ENCODE measurements at places on chromosomes 11 and 22. TPM values are rescaled to one million over a fixed set of nuclear protein-coding genes. Genes with fewer than 3 reads are reported as not detected.
A peak's percentile ranks its signal among the peaks of the same experiment; 100 is the strongest.

GRCh38 chr11:75655605-75656004, 13.2 kb downstream of the MAP6 start:
- H3K4me1 ChIP-seq: peaks cover 26% of the 10 kb centered on the region
- DNase-seq: no peak
- H3K4me3 ChIP-seq: no peak overlapping the region
- no peaks in the 10 kb centered on the region for H3K36me3 ChIP-seq
- peaks cover 33% of the 10 kb centered on the region for H3K27me3 ChIP-seq

DNA sequence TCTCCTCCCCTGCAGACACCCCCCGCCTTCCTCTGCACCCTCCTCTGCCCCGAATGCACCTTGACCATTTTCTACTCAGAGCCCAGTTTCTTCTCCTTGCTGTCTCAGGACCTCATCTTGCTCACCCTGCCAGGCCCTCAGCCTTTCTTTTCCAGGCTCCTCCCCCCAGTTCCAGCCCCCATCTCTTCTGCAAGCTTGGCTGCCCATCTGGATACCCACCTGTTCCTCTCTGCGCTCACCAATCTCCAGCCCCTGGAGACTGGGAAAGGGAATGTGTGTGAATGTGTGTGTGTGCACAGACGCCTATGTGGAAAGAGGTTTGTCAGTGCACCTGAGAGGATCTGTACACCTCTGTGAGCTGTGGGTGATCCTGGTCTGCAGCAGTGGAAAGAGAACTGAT, 36.4 kb downstream of the SLC22A12 start:
- no peaks in the 10 kb centered on the region for H3K4me1 ChIP-seq
- H3K27me3 ChIP-seq: no peaks in the 10 kb centered on the region
- H3K27ac ChIP-seq: no peak overlapping the region
- no peak overlapping the region for H3K4me3 ChIP-seq
- H3K36me3 ChIP-seq: no peaks in the 10 kb centered on the region
- no peak for DNase-seq

- H3K27me3 ChIP-seq: no peaks in the 10 kb centered on the region
- no peaks in the 10 kb centered on the region for H3K36me3 ChIP-seq
- H3K27ac ChIP-seq: no peak overlapping the region
- H3K4me3 ChIP-seq: no peak overlapping the region
Observed at GRCh38 chr11:7079545-7080135, 9.2 kb upstream of the RBMXL2 start.

DNA sequence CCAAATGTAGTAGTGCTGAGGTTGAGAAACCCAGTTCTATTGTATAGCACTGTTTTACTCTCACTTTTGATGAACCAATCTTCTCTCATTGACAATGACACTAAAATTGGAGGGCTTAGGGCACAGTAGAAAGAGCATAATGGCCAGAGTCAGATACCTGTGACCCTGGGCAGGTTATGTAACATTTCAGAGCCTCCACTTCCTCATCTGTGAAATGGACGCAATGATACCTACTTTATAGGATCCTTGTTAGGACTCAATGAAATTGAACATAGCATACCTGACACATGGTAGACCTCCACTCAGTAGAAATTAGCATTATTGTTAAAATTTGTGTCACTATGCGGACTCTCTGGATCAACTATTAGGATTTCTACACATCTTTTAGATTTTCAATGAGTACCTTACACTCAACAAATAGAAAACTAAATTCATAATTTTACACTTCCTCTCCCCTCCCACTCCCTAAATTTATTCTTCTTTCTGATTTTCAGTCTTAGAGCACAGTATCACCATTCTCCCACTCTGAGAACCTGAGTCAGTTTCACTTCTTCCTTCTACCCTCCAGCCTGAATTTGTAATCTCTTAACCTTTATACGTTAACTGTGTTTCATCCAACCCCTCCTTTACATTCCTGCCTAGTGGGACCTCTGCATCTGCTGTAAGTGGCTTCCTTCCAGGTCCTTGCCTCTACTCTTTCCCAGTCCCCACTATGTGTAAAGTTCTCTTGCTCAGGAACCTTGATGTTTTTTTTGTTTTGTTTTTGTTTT, 78.3 kb downstream of the MICAL2 start:
- peak overlapping the region; percentile 71 for H3K27ac ChIP-seq
- no peaks in the 10 kb centered on the region for H3K27me3 ChIP-seq
- no peak for DNase-seq
- H3K36me3 ChIP-seq: peaks cover 8% of the 10 kb centered on the region
- peak overlapping the region; percentile 15 for H3K4me3 ChIP-seq

DNA sequence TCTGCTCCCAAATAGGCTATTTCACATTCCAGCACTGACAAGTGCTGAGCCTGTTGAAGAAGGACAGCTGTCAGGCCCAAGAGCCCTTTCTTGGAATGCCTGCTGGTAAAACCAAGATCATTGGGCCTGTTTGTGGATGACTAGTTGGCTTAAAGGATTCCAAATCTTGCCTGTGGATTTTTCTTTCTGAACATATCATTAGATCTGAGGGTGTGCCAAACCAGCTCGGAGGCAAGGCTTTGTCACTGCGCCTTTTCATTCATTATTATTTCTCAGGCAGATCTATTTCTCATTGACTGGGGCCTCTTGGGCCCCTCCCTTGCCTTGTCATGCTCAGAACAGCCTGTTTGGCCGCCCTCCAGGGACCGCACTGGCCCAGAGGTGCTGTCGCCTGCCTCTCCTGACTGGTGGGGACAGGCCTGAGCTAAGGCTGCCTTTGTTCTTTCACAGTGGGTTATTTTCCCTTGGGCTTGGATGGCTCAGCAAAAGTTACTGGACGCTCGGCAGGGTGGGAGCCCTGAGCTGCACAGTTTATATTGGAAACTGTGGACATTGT, 222.7 kb upstream of the SESN3 start:
- peaks cover 2% of the 10 kb centered on the region for H3K27me3 ChIP-seq
- no peak overlapping the region for H3K4me3 ChIP-seq
- H3K4me1 ChIP-seq: no peaks in the 10 kb centered on the region
- no peak overlapping the region for H3K27ac ChIP-seq

Gene USP2
- 0.76 TPM for total RNA-seq

DNA sequence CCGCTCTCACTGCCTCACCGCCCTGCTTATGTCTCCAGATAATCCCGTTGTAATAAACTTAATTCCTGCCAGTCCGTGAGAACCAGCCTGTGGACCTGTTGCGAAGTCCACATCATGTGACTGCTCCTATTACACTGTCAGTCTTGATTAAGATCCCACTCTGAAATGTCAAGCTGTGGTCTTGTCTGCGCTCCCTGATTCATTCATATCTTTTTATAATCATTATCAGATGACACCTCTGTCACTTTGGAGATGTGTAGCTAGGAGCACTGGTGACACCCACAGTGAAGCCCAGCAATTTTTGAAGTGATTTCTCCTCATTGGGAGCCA, 377.3 kb downstream of the TBC1D22A start:
- no peak for DNase-seq
- H3K27ac ChIP-seq: no peak overlapping the region
- H3K27me3 ChIP-seq: no peaks in the 10 kb centered on the region
- H3K4me3 ChIP-seq: no peak overlapping the region
- H3K36me3 ChIP-seq: no peaks in the 10 kb centered on the region

DNA sequence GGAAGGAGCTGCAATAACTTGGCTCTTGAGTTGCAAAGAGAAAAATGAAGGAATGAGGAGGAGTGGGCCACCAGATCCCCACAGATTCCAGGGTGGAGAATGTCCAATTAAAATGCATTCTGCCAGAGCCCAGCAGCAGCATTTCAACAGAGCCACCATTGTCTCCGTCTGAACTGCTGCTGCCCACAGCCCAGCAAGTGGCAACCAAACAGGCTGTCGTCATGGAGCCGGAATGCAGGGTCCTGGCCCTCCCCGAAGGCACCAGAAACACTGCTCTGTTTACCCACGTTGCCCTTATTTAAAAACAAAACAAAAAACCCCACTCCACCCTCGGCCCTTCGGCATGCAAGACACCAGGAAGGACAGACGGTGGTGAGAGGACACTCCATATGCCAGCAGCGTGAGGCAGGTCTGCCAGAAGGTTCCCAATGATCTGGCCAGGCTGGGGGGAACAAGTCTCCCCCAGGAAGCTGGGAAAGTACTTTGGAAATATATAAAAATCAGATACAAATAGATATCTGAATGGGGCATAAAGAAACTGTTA, 32.5 kb downstream of the PLEKHA7 start:
- no peak for DNase-seq
- H3K4me3 ChIP-seq: no peak overlapping the region
- no peak overlapping the region for H3K27ac ChIP-seq
- H3K4me1 ChIP-seq: peaks cover 11% of the 10 kb centered on the region
- peaks cover 4% of the 10 kb centered on the region for H3K27me3 ChIP-seq

Gene OR2AT4
- total RNA-seq: not detected

Gene CD3E
- 526 TPM for total RNA-seq

GRCh38 chr11:11077898-11078297, 220.0 kb upstream of the ZBED5 start:
- no peaks in the 10 kb centered on the region for H3K36me3 ChIP-seq
- no peak overlapping the region for H3K27ac ChIP-seq
- DNase-seq: no peak

DNA sequence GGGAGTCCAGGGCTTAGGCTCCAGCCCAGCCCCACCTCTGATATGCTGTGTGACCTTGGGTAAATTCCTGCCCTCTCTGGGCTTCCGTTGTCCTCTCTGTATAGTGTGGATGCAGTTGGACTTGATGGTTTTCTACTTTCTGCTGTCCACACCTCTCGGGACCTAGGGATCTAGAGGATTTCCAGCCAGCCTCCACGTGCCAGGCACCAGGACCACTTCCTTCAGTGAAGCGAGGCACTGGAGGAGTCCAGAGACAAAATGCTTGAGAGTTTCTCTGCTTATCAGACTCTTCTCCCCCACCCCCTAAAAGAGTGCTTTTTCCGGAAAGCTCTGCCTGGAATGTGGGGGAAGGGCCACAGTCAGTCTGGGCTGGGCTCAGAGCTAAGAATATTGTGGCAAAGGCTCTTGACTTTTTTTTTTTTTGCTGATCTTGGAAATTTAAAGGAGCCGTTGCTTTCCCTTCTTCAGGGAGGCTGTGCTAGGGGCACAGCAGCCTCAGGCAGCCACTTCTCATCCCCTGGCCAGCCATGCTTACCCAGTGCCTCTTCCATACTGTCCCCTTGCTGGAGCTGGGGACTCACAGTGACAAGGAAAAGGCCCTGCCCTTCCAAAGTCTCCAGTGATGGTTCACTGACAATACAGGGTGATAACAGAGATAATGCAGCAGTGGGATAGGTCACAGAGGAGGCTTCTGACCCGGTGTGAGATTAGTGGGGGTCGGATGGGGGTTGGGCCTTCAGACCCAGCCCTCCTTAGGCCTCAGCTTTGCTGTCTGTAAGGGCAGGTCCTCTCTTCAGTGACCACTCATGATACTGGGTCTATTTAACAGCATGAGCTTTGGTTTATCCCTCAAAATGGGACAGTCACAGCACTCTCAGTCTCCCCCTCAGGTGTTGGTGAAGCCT, 2.9 kb upstream of the SERPINH1 start:
- no peaks in the 10 kb centered on the region for H3K36me3 ChIP-seq
- peaks cover 27% of the 10 kb centered on the region for H3K4me1 ChIP-seq
- no peak overlapping the region for H3K4me3 ChIP-seq
- peaks cover 3% of the 10 kb centered on the region for H3K27me3 ChIP-seq

Gene PHOX2A
- not detected for total RNA-seq

GRCh38 chr22:50221410-50222300, 20.8 kb downstream of the SELENOO start:
- DNase-seq: no peak
- no peak overlapping the region for H3K4me3 ChIP-seq
- H3K4me1 ChIP-seq: no peaks in the 10 kb centered on the region
- H3K36me3 ChIP-seq: peaks cover 17% of the 10 kb centered on the region
- no peaks in the 10 kb centered on the region for H3K27me3 ChIP-seq
- no peak overlapping the region for H3K27ac ChIP-seq

Gene TRIM49
- total RNA-seq: not detected

DNA sequence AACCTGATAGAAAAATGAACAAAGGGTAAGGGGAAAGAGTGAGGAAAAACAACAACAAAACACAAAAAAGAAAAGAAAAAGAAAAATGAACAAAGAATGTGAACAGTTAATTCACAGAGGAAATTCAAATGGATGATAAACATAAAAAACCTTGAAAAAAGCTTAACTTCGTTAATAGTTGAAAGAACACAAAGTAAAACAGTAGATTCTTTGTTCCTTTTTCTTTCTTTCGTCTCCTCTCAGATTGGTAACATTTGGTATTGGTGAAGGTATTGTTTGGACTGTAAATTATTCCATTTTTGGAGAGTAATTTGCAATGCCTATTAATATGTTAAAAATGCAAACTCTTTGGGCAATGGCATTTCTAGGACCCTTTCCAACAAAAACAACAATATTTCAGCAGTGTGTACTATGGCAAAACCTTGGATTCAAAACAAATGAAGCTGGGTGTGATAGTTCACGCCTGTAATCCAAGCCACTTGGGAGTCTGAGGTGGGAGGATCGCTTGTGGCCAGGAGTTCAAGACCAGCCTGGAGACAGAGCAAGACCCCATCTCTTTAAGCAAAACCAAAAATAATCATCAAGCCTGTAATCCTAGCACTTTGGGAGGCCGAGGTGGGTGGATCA, 3.3 kb upstream of the BACE1 start:
- peaks cover 8% of the 10 kb centered on the region for H3K4me1 ChIP-seq
- no peak overlapping the region for H3K27ac ChIP-seq
- H3K4me3 ChIP-seq: no peak overlapping the region
- DNase-seq: no peak

Measured in activated CD8-positive, alpha-beta memory T cell treated with anti-CD3 and anti-CD28 coated beads, Interleukin-2, amount 10 ng/mL, durations not matched to agents 7 days and 5 days (primary cell).